ENCODE measurements at places on chromosomes 16 and 17. TPM values are rescaled to one million over a fixed set of nuclear protein-coding genes. Genes with fewer than 3 reads are reported as not detected.

DNA sequence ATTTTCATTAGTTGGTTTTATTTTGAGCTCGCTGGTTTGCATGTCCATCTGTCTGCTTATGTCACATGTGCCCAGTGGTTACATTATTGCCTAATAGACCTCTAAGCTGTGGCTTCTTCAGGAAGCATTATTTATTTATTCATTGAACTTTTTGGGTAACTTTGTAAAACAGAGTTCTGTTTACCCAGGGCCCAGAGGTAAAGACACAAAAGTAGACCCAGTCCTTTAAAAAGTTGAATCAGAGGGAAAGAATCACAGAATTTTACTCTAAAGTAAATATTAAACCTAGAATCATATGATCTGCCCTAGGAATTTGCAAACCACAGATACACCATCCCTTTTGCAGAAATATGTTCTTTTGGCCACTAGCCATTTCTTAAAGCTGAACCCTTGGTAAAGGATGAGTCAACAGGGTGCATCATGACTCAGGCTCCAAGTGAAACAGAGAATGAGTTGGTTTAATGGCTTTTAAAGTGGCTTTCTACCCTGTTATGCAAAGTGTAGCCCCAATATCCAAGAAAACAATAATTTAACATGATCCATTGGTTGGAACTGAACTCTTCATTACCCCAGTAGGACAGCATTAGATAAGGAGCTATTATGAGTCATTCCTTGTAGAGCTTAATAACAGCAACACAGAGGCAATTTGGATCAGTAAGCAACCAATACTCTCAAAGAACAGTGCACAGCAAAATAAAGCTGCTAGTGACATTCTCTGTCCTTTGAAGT is 236.3 kb downstream of the KCNJ2 start:
- H3K27ac ChIP-seq: no peak overlapping the region
- H3K4me1 ChIP-seq: no peaks in the 10 kb centered on the region
- H3K4me3 ChIP-seq: no peak overlapping the region
- H3K36me3 ChIP-seq: no peaks in the 10 kb centered on the region
- DNase-seq: no peak

- no peak for DNase-seq
- no peaks in the 10 kb centered on the region for H3K4me1 ChIP-seq
- no peak overlapping the region for H3K27ac ChIP-seq
Observed at GRCh38 chr16:85762970-85763369, 12.1 kb upstream of the C16orf74 start.

DNA sequence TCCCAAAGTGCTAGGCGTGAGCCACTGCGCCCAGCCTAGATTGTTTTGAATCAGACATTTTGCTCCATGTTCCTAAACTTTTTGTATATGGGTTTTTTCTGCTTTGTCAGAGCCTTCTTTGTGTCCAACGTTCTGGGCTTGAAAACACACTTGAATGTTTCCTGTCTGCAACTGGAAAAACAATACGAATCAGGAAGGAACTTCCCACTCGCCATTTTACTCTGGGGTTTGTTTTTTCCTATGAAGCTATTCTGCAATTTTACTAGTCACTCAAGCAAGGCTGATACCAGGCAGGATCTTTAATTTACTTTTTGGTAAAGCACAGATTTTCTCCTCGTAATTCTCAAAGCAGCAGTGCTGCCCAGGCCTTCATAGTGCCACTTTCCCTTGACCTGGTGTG is 31.6 kb downstream of the ARHGAP17 start:
- H3K36me3 ChIP-seq: no peaks in the 10 kb centered on the region
- H3K4me3 ChIP-seq: no peak overlapping the region
- no peak for DNase-seq
- no peaks in the 10 kb centered on the region for H3K27me3 ChIP-seq
- H3K4me1 ChIP-seq: peaks cover 86% of the 10 kb centered on the region

DNA sequence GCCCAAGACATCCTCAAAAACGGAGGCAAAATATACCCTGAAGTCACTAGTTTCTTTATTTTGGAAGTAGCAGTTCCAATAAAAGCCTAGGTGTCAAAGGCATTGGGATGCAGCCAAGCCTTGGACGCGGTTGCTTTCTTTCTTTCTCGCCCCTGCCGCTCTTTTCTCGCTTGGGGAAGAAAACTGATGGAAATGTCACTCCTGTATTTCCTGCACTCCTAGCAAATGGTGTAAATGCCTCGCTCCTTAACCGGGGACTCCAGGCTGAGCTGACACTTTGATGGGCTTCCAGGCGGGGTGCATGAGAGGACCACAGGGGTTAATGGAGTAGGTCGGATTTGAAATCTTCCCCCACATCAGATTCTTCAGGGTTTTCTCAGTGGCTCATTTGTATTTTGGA is 114.1 kb downstream of the FOXL1 start:
- DNase-seq: no peak

GRCh38 chr17:17831208-17832031 is 5.4 kb downstream of the SREBF1 start:
- DNase-seq: no peak
- H3K4me3 ChIP-seq: no peak overlapping the region
- peak overlapping the region; percentile 77 for H3K27ac ChIP-seq
- H3K4me1 ChIP-seq: peaks cover 31% of the 10 kb centered on the region
- peaks cover 4% of the 10 kb centered on the region for H3K36me3 ChIP-seq
- no peaks in the 10 kb centered on the region for H3K27me3 ChIP-seq

The CALB2 gene
- total RNA-seq: 0.72 TPM

GRCh38 chr16:975291-975690 is 4.5 kb upstream of the LMF1 start:
- H3K4me3 ChIP-seq: no peak overlapping the region
- peaks cover 15% of the 10 kb centered on the region for H3K27me3 ChIP-seq
- H3K36me3 ChIP-seq: no peaks in the 10 kb centered on the region
- DNase-seq: no peak

DNA sequence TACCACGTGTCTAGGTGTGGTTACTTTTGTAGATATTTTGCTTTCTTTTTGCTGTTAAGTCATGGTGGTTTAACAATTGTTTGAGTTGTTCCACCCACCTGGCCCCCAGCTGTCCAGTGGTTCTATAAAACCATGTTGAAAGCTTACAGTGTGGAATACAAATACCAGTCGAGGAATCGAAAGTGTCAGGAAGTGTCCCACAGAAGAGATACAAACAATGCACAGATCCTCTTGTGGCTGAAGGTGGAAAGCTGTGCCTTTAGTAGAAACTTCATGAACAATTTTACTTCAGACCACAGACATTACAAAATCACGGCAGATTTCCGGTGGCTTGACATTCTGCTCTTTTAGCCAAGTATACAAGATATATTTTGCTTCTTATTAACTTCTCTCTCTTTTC is 782.4 kb upstream of the SOX9 start:
- no peak overlapping the region for H3K4me3 ChIP-seq
- no peak overlapping the region for H3K27ac ChIP-seq
- no peaks in the 10 kb centered on the region for H3K36me3 ChIP-seq
- H3K27me3 ChIP-seq: no peaks in the 10 kb centered on the region
- DNase-seq: no peak

Data from heart left ventricle (tissue), 16 donors.